ENCODE measurements at places on chromosomes 2 and 18.

DNA sequence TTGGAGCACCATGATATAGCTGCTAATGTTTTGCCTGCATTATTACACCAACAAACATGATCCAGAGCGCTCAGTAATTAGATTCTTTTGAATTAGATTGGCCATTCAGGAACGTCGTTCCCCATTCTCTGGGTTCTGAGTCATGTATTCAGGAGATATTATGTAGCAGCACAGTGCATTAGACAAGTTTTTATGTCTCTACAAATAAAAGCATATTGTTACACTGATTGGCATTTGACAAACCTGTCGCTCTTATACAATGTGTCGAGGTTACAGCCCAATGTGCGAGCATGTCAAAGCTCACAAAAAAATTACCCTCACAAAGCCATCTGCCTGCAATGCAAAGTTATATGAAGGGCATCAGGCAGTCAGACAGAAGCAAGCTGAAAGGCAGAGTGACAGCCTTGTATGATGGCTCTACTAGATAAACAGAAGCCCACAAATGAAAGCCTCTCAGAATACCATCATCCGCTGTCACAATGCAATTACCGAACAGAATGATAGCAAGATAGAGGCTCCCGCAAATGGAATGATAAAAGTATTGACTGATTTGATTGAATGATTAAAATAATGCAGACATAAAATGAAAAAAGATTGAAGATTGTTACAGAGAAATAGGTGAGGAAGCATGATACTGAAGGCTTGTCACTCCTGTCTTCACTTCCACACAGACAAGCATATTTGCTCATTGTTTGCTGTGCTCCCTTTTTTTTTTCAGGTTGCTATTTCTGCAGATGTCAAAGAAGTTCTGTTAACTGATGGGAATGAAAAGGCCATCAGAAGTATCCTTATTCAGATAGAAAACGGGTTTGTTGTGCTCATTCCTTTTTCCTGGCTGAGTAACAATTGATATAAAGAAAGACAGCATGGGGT lies 234.6 kb upstream of the SIX3 start:
- no peak for DNase-seq

DNA sequence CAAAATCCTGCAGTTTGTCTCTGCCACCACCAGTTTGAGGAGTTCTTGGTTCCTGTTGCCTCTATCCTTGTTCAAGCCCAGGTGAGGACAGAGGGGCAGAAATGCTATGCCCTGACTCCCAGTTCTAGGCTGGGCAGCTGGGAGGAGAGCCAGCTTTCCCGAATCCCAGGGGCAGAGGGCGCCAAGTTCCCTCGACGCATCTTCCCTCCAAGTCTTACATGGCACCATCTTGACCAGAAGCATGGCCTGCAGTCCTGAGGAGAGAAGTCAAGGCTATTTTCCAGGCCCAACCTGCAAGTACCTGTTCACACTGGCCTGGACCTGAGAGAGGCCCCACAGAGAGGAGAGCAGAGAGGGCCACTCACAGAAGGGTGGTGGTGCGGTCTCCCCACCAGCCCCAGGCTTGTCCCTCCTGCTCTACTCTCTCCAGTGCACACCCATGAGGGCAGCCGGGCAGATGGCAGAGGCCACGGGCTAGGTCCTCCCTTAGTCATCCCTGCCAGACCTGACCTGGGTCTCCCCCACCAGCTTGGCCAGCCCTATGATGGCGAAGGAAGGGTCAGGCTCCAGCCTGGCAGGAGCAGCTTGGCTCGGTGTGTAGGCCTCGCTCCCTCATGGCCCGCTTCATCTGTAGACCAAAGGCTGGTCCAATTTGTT lies 115.7 kb upstream of the MSTN start:
- DNase-seq, result no peak

- no peak for DNase-seq
Measured at GRCh38 chr2:14015113-14015630, 617.3 kb upstream of the LRATD1 start.

DNA sequence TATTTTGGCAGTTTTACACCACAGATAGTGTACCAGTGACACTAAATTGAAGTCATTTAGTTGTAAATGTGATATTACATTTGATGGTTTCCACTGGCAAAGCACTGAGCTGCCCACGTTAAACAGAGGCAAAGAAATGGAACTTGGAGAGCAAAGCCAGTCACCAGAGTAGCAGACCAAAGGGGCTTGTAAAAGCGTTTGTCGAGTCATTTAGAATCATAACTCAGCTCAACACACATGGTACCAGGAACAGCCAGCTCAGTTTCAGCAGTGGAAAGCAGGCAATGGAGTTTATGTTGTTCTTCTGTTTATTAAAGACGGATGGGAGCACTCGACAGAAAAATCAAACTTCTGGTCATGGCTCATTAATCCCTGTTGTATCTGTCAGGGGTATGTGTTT lies 91.2 kb downstream of the POU3F3 start:
- DNase-seq, result no peak

DNA sequence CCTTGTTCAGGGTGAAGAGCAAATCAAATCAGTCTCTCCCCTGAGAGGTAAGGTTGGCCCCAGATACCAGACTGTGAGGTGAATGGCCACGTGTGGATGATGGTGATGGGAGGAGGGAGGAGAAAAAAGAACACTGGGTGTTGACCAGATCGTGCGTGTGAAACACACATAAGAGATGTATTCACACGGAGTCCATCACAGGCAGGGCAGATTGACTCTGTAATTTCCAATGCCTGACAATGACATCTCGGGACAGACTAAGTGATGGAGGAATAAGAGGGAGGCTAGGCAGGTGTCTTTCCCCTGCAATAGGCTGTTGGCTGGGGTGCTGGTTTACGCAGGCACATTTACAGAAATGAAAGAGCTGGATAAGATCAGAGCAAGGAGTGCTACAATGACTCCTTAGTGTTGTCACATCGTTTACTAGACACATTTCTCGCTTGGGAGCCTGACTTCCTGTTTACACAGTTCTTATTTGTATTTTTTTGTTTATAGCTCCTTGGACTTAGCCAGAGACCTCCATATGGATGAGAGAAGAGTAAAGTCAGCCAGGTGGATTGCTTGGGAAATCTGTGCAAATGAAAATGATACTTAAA lies 43.1 kb downstream of the CPO start:
- no peak for DNase-seq

DNA sequence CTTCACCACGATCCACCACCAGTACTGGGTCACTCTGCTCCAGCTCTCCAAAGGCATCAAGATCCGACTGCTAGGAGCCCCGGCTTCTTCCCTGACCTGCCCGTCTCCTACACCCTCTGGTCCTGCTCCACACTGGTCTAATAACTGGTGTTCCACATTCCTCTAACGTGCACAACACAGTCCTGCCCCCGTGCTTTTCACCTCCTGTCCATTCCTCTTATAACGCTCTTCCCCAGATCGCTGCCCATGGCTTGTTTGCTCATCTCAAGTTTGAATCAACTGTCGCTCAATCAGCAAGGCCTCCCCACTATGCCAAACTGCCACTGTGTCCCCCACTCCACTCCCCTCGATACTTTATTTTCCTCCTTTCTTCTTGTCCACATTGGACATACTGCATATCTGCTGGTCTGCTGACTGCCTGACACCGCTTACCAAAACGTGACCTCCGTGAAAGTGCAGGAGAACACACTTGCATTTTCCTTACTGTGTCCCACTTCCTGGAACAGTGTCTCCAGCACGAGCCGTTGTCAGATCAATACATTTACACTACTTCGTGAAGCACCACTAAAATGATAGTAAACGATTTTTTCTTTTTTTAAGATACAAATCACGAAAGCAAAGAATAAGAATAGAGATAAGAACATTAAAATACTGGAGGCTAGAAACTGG lies 6.5 kb downstream of the HDLBP start:
- DNase-seq, result no peak

- DNase-seq, result peak; percentile 86
Measured at GRCh38 chr2:234451852-234452625, 44.8 kb downstream of the ARL4C start.

DNA sequence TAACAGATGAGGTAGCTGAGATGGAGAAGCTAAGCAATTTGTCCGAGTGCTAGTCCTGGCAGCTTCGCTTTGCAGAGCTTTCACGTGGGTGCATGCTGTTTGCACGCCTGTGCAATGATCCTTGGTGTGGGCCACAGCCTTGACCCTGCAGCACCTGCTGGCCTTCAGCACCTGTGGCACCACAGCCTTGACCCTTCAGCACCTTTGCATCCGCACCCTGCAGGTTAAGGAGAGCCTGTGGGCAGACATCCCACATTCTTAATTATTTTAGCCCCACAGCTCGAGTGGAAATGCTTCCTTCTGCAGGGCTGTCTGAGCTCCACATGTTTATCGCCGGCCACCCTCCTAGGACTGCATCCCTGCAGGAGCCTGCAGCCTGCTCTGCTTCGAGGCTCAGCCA lies 19.3 kb downstream of the NCK2 start:
- DNase-seq, result no peak

DNA sequence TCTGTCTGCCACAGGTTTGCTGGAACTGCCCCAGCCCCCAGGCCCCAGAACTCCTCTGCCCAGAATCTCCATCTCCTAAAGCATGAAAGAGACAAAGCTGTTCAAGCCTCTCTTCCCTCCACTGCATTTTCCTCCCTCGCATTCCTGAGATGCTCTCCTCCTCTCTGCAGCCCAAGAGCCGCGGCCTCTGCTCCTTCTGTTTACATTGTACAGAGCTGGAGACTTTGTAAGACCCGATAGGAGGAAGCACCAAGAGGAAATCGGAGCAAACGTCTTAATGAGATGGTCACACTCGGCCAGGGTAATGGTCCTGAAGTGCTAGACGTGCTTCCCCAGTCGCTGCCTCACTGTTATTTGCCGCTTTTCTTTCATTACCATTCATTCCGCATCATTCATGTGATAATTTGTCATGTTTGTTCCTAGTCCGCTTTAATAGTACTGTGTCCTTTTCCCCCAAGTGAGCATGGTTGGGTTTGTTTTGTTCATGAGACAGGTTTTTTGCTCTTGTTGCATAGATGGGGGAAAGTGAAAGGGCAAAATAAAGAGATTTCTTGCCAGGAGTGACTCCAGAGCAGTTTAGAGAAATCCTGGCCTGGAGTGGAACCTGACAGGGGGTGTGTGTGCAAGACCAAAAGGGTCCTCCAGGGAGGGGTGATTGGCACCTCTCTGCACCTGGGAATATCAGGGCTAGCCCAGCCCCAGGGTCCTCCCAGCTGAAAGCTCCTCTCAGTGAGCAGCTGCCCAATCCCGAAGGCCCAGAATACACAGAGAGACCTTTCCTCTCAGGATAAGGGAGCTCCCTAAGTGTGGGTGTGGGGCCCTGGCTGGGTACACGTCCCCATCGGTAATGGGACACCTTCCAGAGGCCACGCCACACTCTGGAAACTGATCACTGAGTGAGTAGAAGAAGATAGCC lies 44.9 kb upstream of the ID2 start:
- DNase-seq, result peak; percentile 12

DNA sequence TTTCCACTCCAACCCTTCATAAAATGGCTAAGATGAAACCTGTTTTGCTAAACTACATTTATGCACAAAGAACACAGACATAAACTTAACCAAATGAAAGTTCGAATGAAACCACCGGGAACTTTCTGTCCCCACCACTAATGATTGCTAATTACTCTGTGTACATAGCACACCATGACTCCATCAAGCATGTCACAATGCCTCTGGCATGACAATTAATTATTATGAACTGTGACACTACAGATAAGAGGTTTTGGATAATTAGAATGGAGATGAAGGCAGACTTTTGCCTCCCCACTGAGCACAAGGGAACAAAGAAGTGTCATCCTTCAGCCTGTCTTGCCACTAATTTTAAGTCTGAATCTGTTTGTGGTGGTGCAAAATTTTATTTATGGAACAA lies 1.5 kb downstream of the DAPL1 start:
- DNase-seq, result no peak

- no peak for DNase-seq
Measured at GRCh38 chr2:201433394-201433995, 17.8 kb downstream of the TRAK2 start.

DNA sequence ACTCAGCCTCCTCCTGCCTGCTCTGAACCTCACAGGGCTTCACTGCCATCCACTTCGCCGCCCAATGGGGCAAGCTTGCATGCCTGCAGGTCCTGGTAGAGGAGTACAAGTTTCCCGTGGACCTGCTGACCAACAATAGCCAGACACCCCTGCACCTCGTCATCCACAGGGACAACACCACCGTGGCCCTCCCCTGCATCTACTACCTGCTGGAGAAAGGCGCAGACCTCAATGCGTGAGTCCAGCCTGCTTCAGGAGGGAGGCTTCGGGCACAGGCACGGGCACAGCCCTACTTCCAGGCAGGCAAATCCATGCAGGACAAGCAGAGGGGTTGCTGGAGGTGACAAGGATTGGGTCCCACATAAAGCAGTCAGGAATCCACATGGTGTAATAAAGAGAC lies 1.2 kb downstream of the ANKRD53 start:
- DNase-seq, result no peak

GRCh38 chr2:10785260-10785659 lies 27.3 kb downstream of the PDIA6 start:
- DNase-seq, result no peak

GRCh38 chr2:169771612-169772011 lies 27.1 kb upstream of the SSB start:
- no peak for DNase-seq

DNA sequence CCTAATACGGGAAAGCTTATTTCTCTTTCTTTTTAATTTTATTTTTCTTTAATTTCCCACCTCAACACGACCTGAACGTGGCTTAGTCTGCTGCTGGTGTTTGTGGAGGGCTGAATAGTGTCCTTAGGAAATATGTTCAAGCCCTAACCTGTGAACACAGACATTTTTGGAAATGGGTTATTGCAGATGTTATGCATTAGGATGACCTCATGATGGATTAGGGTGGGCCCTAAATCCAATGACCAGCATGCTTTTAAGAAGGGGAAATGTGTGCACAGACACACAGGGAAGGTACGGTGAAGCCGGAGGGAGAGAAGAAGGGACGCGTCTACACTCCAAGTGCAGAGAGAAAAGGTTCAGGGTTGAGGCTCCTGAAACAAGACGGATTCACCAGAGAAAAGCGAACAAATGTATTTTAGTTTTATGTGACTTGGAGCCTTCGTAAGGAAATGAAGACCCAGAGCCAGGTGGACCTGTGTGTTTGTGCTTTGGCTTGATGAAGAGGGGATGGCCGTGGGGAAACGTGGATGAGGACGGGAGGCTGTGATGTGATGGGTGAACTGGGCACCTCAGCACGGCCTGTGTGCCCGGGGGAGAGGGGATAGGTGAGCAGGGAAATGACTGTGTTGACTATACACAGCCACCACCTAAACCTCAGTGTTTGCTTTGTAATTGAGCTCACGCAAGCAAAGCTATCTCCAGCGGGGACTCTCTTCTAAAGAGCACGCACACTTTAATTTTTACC lies 37.5 kb downstream of the RTP5 start:
- no peak for DNase-seq

GRCh38 chr2:45649858-45650811 lies 1.3 kb upstream of the PRKCE start:
- DNase-seq, result peak; percentile 42

- no peak for DNase-seq
Measured at GRCh38 chr2:230759481-230760167, 47.0 kb downstream of the CAB39 start.

GRCh38 chr18:9366126-9366714 lies 31.6 kb downstream of the TWSG1 start:
- DNase-seq, result peak; percentile 45

- DNase-seq, result no peak
Measured at GRCh38 chr2:47598476-47598875, 184.5 kb upstream of the MSH6 start.

- DNase-seq, result peak; percentile 71
Measured at GRCh38 chr2:196719110-196719872, 79.8 kb downstream of the CCDC150 start.

GRCh38 chr2:70888923-70889715 lies 46.6 kb upstream of the ATP6V1B1 start:
- no peak for DNase-seq
